ENCODE measurements at places on chromosomes 4 and X. TPM values are rescaled to one million over a fixed set of nuclear protein-coding genes. Genes with fewer than 3 reads are reported as not detected.

DNA sequence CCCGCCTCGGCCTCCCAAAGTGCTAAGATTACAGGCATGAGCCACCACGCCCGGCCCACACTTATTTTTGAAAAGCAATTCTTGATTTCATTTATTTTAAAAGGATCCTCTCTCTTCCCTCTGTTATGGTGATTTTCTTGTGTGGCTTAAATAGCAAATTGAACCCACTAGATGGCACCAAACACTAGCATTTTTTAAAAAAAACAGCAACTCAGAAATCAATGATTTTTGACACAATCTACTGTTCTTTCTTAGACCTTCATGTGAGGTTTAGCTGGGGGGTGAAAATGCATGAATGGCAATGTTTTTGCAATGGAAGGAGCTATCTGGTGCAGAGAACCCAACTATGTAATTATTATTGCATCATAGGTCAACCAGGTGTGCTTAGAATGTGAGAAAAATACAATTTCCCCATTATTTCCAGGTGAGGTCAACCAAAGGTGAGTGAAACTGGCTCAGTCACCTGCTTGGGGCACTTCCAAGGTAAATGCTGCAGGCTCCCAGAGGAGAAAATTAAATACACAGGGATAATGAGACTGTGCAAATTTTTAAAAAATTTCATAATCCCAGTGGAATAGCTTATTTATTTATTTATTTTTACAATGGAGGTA, 226.7 kb upstream of the PRKX start:
- peak; percentile 29 for DNase-seq

DNA sequence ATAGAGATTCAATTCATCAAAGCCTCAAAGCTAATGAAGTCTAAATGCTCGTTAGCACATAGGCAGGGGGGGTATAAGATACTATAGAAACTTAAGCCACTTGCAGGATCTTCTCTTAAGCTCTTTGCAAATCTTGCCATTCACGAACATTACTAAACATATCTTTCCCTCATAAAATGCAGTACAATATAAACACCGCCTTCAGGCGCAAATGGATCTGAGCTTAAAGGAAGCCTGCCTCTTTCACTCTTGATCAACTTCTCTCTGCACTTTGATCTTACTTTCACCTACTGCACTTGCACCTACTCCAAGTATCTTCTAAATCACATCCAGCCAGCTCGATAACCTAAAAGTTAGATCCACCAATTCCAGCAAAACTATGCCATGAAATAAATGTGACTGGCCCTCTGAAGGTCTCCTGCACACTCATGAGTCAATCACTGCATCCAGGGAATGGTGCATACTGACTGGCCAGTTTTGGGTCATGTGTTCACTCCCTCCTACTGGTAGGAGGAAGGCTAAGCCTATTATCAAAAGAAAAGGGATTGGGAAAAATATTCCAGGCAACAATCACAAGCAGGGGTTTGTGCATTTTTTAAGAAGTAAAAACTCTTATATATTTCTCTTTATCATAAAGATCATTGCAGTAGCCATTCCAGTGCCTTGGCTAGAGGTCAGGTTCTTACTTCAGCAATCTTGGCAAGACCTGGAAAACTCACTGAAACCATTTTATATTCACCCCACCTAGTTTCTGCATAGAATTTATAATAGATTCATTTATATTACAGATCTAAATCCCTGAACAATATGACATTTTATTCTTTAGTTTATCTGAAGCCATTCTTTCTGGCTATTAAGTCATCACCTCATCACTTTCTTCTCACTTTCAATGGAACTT, 222.0 kb downstream of the PPP3CA start:
- DNase-seq, result no peak

GRCh38 chr4:81565142-81565870, 93.6 kb upstream of the RASGEF1B start:
- DNase-seq, result no peak

DNA sequence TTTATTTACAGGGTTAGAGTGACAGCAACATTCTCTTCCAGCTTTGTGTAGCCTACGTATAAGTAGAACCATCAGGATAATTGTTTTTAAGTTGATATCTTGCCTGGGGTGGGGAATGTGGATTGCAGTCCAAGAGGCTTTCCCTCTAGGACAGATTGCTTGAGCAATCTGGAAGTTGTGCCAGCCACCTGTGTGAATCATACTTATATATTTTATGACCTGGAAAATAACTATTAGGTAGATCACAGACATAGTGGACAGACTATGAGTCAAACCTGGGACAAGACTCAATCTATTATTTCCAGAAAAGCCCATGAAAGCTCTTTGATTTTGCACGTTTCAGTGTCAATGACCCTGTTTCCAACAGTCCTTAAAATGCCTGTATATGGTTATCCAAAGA, 98.9 kb downstream of the TLL1 start:
- DNase-seq, result no peak

- DNase-seq, result peak; percentile 37
Observed at GRCh38 chr4:19224820-19225219, 1026.9 kb upstream of the SLIT2 start.

GPR173 gene
- 0.44 TPM for total RNA-seq

TMEM255A gene
- total RNA-seq, result not detected

OPRPN gene
- not detected for total RNA-seq

PAK3 gene
- 0.65 TPM for total RNA-seq
